ENCODE measurements at places on chromosomes 2 and 18. TPM values are rescaled to one million over a fixed set of nuclear protein-coding genes. Genes with fewer than 3 reads are reported as not detected.

DNA sequence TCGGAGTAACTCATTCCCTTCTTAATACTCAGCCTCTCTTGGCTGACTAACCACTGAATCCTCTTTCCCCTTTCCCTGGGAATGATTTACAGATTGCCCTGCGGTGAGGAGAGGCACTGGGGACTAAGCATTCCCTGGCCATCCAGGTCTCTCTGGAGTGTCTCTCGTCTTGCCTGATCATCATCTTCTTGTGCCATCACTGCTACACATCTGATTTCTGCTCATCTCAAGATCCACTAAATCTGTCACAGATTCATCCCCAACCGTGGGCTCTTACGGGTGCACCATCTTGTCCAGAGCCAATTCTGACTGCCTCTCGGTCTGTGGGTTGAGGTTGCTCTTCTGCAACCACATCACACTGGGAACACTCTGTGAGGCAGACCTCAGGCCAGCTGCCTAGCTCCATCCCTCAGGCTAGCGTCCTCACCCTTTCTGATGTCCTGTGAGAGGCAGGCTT lies 12.0 kb downstream of the SFTPB start:
- no peak for DNase-seq

GRCh38 chr2:169667583-169667982 lies 26.6 kb downstream of the CFAP210 start:
- no peak for DNase-seq

LONRF2 gene
- total RNA-seq, result 15.7 TPM

SOX11 gene
- not detected for total RNA-seq

DNA sequence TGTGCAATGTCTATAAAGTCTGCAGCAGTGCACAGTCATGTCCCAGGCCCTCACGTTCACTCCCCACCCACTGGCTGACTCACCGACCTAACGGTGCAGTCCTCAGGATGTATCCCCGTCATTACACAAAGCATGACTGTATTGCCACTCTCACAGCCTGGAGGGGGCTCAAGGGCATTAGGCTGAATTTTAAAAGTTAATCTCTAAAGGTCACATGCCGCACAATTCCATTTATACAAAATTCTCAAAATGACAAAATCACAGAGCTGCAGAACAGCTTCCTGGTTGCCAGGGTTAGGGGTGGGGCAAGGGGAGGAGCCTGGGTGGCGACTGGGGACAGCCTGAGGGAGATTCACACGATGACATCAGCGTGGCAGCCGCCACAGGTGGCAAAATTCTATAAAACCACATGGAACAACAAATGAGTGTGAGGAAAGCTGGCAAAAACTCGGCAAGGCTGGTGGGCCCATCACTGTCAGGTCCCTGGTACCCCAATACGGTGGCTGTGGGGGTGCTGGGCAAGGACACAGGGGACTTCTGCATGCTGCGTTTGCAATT lies 97.6 kb downstream of the NDUFA10 start:
- DNase-seq, result peak; percentile 76

GRCh38 chr2:10532638-10533101 lies 84.5 kb upstream of the ODC1 start:
- DNase-seq, result peak; percentile 72

KIF5C gene
- 1.3 TPM for total RNA-seq

DNA sequence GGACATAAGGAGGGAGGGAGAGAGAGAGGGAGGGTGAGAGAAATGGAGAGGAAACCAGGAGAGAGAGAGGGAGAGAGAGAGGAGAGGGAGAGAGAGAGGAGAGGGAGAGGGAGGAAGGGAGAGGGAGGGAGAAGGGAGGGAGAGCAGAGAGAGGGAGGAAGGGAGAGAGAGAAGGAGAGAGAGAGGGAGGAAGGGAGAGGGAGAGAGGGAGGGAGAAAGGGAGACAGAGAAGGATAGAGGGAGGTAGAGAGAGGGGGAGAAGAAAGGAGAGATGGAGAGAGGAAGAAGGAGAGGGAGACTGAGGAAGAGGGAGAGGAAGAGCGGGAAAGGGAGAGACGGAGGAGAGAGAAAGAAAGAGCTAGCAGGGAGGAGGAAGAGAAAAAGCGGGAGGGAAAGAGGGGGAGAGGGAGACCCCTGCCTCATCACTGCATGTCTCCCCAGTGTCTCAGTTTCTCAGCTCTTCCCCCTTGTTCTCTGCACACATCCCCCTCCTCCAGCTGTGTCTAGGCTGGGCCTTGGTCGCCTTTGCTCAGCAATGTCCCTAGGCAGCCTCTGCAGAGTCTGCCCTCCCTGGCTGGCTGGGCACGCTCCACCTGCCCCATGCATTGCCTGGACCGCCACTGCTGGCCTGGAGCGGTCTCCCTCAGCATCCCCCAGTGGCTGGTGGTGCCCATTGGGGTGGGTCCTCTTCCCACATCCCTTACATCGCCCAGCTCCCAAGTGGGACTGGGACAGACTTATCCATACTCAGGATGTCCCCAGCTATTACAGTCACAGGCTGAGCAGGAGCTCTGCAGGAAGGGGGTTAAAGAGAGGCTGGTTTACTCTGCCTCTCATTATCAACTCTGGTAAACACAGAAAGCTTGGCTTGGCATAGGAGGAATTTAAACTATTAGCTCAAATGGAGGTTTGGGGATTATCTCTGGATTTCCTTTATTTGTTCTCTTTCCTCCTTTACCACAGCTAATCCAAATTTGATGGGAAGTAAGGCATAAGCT lies 85.7 kb upstream of the APCDD1 start:
- DNase-seq, result no peak

- DNase-seq, result no peak
These were observed 610.2 kb upstream of the SYT4 start for GRCh38 chr18:43887491-43887890.

DNA sequence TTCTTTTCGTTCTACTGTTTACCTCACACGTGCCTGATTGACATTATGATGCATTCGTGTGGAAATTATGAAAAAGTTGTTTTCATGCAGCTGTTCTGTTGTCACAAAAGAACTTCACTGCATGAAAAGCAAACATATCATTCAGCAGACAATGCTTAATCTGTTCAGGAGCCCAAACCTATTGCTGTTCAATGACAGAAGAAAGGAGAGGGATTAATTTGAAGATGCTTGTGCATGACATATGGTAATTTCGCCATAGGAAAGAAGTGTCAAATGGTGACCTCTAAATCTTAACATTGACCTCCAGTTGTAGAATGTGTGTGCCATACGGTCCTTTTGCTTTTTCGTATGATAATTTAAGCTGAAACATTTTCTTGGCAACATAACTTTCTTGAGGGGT lies 124.5 kb downstream of the WDR7 start:
- DNase-seq, result no peak

GRCh38 chr18:335733-336132 lies 67.9 kb upstream of the THOC1 start:
- no peak for DNase-seq

GRCh38 chr18:33184175-33184574 lies 256.3 kb downstream of the CCDC178 start:
- no peak for DNase-seq

DNA sequence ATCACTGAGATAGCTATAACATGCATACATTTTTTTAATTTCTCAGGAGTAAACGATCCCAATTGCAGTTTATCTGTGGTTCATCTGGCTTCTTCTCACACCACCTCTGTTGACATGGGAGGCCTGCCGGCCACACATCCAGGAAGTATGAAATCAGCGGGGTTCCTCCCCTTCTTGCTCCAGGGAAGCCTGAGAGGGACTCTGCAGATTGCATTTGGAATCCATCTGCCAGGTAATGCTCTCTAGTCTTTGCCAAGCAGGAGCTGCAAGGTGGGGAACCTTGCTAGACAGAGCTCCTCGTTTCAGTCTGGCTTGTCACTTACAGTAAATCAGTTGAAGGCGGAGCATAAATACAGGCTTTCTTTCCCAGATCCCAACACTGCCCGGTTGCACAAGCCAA lies 49.9 kb downstream of the SOX11 start:
- no peak for DNase-seq

LCT gene
- 0.05 TPM for total RNA-seq

- DNase-seq, result no peak
These were observed 132.1 kb downstream of the LRP2 start for GRCh38 chr2:169230204-169230603.

GRCh38 chr2:88091943-88092342 lies 24.3 kb downstream of the SMYD1 start:
- no peak for DNase-seq

GRCh38 chr2:71154279-71154678 lies 23.8 kb downstream of the MPHOSPH10 start:
- DNase-seq, result no peak

ACMSD gene
- not detected for total RNA-seq

GRCh38 chr18:59719544-59720181 lies 22.4 kb upstream of the CCBE1 start:
- no peak for DNase-seq

DNA sequence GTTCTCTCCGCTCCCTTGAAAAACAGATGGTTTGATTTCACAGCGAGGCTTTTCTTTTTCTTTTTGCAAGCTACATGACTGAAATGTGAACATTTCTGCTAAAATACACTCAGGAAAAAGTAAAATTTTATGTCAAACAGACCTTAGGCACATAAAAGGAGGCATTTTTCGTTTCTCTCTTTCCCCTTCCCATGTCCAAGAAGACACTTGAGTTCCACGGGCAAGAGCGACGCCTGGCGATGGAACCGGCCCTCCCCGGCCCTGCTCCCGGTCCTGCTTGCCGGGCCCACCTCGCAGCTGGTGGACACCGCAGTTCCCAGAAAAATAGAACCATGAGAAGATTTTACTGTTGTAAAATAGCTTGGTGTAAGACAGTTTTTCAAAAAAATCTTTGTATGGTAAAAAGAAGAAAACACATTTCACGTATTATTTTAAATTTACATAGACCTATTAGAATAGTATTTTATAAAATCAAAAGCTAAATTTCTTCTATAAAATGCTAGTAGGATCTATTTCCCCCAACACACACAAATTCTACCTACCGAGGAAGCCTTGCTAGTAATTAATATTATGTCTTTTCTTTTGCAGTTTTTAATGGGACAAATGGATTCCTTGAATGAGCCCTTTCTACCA lies 2.3 kb upstream of the ALKAL2 start:
- DNase-seq, result peak; percentile 93

GRCh38 chr2:165898381-165898780 lies 55.2 kb downstream of the TTC21B start:
- DNase-seq, result no peak

Measured in posterior vena cava (tissue), 2 donors.